Esophagus mucosa (tissue), 1 donor: ENCODE measurements at places on chromosomes 2 and 18. TPM values are rescaled to one million over a fixed set of nuclear protein-coding genes. Genes with fewer than 3 reads are reported as not detected.

The FAM117B gene
- total RNA-seq: 10.0 TPM

The ELOA2 gene
- total RNA-seq: not detected

The GPBAR1 gene
- total RNA-seq: not detected

The PKDCC gene
- total RNA-seq: 1.8 TPM

The CRYGD gene
- not detected for total RNA-seq

The APOB gene
- 0.20 TPM for total RNA-seq

The LIMS2 gene
- total RNA-seq: 6.0 TPM

The CCDC85A gene
- total RNA-seq: 0.24 TPM

GRCh38 chr2:212228743-212229171, 309.8 kb downstream of the ERBB4 start:
- ATAC-seq: no peak

- ATAC-seq: no peak
Measured at GRCh38 chr2:8633735-8634313, 48.0 kb upstream of the ID2 start.

- peak; percentile 73 for ATAC-seq
Measured at GRCh38 chr2:197152451-197153228, 157.9 kb downstream of the ANKRD44 start.

GRCh38 chr2:241555711-241556110, 2.8 kb upstream of the BOK start:
- peak; percentile 43 for ATAC-seq

GRCh38 chr2:59029058-59029457, 787.9 kb upstream of the FANCL start:
- ATAC-seq: no peak

DNA sequence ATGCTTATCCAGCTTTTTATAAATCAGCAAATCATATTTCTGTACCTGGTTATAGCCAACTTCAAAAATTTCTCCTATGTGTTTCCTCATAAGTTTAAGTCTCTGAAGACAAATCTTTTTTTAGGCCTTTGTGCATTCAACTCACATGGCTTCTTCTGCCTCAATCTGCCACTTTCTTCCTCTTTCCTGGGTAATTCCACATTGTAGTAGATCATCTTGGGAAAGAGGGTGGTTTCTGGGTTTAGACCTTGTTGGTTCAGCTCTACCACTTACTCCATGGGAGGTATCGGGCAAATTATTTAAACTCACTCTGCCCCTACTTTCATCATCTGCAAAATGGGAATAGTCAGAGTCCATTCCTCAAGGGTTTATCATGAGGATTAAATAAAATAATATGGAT, 707.0 kb upstream of the ZEB2 start:
- no peak for ATAC-seq

DNA sequence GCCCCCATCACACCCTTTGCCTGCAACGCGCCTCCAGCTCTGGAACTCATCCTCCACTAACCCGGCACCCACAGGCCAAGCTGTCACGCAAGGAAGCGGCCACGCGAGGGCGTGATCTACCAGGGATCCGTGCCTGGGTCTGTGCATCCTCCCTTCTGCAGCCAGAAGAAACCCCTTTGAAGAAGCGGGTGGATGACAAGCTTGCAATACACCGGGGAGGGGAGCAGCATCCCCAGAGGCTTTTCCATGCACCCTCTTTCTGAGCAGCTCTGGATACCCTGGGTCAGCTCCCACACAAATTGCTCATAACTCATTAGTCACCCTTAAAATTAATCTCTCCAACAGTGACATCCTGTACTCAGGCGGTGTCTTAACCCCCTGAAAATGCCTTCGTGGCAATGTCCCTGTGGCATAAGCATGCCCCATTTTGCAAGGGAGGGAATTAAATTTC, 47.6 kb downstream of the PDCL3 start:
- ATAC-seq: peak; percentile 75

DNA sequence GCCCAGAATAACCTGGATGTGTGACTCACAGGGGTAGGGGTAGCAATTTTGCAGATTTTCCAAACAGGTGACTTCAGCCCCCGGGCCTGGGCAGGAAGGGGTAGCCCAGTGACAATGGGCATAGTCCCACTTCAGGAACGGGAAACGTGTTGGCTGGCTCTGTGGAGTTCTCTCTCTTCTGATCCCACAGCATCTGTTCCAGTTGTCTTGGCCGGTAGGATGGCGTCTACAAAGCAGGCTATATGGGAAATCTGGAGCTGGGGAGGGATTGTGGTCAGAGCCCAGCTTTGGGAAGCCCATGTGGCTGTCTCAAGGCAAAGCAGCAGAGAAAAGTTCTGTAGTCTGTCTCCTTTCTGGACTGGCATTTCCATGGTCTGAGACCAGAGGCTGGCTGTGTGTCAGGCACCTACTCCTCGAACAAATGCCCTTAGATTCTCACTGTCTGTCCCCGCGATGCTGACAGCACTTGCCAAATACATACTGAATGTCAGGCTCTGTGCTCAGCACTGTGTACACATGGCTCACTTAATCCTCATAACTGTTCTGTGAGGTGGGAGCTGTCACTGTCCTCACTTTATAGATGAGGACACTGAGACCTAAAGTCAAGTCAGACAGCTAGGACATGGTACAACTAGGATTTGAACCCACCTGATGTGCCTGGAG, 17.9 kb upstream of the TMEM214 start:
- no peak for ATAC-seq

DNA sequence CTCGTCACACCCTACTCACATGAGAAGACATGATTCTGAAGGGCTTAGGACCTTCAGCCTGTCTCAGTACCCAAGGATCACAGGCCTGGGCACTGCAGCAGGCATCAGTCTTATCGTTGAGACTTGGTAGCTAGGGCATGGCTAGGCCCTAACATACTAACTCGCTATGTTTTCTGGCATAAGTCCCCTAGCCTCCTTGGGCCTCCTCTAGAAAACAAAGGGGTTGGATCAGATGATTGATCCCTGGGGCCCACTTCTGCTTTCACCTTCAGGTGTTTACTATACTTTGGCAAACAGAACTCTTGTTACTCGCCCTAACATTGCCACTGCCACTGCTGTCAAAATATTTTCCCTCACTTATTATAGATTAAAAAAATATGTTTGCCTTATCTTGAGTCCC, 44.2 kb downstream of the VSNL1 start:
- ATAC-seq: no peak

- no peak for ATAC-seq
Measured at GRCh38 chr18:12443551-12443950, 35.8 kb downstream of the PRELID3A start.

- peak; percentile 36 for ATAC-seq
Measured at GRCh38 chr18:48790226-48790863, 160.4 kb downstream of the SMAD7 start.

- ATAC-seq: no peak
Measured at GRCh38 chr2:225649274-225649673, 249.8 kb downstream of the NYAP2 start.

- no peak for ATAC-seq
Measured at GRCh38 chr2:60215386-60215901, 338.0 kb downstream of the BCL11A start.

- no peak for ATAC-seq
Measured at GRCh38 chr2:207321514-207321913, 155.8 kb upstream of the KLF7 start.

DNA sequence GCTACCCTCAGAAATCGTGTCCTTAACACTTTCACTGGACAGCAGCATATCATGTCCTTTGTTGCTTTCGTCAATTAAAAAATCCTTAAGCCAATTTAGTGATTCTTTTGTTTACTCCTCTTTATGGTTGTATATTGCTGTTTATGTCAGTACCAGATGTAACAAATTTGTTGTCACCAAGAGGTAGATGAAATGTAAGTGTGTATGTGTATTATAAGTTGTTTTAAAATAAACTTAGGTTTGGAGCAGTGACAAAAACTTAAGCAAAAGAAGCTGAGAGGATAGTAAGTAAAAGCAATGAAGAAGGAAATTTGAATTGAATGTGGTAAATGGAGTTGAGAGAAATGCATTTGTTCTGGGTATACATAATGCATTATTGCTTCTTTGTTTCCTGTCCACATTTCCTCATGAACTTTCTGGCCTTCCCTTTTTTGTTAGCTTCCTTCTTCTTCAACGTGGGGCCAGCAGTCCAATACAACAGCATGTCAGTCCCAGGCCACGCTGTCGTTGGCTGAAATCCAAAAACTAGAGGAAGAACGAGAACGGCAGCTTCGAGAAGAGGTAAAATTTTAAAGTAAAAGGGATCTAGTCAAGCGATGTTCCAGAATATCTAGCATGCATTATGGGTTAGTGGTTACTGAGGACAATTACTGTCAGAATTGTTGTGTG, 30.5 kb upstream of the SNORC start:
- no peak for ATAC-seq

- ATAC-seq: peak; percentile 85
Measured at GRCh38 chr2:237858294-237859081, 935 bp upstream of the RAMP1 start.

- peak; percentile 42 for ATAC-seq
Measured at GRCh38 chr18:26438980-26439379, 109.4 kb downstream of the KCTD1 start.

- ATAC-seq: peak; percentile 91
Measured at GRCh38 chr2:197286805-197287595, 23.6 kb downstream of the ANKRD44 start.

GRCh38 chr18:78873926-78874500, 105.6 kb upstream of the SALL3 start:
- no peak for ATAC-seq

DNA sequence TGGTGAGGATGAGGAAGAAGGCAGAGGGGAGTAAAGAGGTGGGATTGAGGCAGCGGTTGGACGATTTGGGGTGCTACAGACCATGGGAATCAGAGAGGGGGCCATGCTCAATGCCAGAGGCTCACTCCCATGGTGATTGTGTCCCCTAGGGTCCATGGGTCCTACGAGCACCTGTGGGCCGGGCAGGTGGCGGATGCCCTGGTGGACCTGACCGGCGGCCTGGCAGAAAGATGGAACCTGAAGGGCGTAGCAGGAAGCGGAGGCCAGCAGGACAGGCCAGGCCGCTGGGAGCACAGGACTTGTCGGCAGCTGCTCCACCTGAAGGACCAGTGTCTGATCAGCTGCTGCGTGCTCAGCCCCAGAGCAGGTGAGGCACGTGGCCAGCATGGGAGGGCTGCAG, 5.2 kb downstream of the CAPN10 start:
- no peak for ATAC-seq

DNA sequence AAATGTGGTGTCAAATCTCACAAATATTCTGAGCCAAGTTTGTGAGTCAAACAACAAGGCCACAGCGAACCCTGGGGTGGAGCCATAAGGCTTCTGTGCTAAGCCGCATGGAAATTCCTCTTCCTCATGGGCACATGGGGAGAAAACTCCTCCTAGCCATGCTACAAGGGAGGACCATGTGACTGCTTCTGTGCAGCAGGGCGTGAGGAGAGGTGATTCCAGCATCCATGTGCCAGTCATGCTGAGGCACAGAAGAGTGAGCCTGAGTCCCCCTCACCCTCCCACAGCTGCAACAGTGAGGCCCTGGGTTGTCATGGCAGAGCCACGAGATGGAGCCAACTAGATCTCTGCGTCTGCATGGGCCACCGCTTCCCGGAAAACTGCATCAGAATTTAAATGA, 488.8 kb upstream of the RAB6C start:
- ATAC-seq: no peak
